ENCODE measurements at places on chromosomes 11 and 22.

- DNase-seq, result no peak
These were observed 250.7 kb upstream of the ARHGAP20 start for GRCh38 chr11:110962921-110963320.

DNA sequence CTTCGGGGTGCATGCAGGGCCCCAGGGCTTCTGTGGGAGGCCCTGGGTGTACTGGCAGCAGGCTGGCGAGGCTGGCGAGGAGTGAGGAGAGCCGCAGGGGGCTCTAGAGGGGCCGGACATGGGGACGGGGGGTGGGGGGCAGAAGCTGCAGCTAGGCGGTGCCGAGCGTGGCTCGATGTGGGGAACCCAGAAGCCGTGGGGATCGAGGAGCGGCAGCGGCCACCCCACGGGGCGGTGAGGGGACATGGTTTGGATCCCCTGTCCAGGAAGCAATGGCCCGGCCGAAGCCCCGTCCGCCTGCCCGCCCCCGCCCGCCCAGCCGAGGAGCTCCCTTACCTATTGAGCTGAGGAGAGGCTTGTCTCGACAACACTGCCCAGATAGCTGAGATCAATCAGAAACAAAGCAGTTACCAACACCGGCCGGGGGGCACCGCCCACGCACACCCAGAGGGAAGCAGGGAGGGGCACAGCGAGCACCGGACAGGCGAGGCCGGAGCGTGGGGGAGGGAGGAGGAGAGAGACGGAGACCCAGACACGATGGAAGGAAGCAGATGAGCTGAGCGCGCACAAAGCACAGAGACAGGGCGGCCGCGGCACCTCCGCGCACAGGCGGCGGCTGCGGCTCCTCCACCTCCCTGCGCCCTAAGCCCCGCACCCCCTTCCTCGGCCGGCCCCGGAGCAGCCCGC, 38.7 kb downstream of the IGSF9B start:
- no peak for DNase-seq

- no peak for DNase-seq
These were observed 52.6 kb downstream of the PITPNB start for GRCh38 chr22:27866135-27867084.

- no peak for DNase-seq
These were observed 467.9 kb upstream of the B3GAT1 start for GRCh38 chr11:134879931-134880330.

GRCh38 chr11:77069336-77069968, 2.7 kb downstream of the CAPN5 start:
- DNase-seq, result no peak

DNA sequence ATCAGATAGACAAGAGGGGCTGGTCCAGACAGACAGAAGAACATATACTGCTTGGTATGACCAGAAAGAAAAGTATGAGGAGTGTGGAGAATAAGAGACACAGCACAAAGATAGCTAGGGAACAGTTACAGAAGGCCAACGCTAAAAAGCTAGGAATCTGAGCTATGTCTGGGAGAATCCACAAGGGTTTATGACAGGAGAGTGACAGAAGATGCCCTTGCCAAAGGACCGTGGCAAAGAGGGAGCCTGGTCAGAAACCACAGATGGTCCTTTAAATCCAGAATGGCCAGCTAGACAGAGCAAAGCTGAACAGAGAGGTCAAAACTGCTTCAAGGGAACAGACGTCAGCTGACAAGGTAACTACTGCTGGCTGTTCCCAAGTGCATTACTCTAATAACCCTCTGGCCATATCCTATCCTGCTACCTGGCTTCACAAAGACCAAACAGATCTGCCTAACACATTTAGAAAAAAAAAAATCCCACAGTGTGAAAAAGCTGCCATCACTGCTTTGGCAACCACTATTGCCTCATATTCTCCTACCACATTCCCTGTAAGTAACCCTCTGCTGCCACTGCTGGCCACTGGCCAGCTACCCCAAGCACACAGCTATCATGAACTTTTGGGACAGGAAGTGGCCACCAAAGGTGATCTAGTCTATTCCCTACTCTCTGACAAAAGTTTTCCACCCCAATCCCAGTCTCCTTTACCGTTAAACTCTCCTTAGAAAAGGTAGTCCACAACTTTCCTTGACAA, 7.3 kb downstream of the SERGEF start:
- DNase-seq, result no peak

- no peak for DNase-seq
These were observed 24.6 kb downstream of the FAT3 start for GRCh38 chr11:92249156-92249753.

DNA sequence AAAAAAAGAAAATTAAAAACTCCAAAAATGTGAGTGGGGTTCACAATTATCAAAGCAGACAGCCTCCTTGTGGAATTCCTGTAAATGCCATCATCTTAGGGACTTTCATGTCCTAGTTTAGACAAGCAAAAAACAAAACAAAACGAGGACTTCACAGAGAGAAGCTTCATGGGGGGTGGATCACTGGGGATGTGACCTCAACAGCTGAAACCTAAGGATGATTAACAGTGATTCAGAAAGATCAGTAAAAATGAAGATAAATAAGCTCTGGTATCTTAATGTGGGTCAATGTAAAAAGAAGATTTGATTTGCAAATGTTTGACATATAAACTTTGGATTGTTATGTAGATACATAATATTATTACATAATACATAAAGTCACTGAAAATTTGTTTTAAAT, 8.1 kb upstream of the OR10W1 start:
- DNase-seq, result no peak

- no peak for DNase-seq
These were observed 5.4 kb downstream of the DEAF1 start for GRCh38 chr11:689625-690024.

DNA sequence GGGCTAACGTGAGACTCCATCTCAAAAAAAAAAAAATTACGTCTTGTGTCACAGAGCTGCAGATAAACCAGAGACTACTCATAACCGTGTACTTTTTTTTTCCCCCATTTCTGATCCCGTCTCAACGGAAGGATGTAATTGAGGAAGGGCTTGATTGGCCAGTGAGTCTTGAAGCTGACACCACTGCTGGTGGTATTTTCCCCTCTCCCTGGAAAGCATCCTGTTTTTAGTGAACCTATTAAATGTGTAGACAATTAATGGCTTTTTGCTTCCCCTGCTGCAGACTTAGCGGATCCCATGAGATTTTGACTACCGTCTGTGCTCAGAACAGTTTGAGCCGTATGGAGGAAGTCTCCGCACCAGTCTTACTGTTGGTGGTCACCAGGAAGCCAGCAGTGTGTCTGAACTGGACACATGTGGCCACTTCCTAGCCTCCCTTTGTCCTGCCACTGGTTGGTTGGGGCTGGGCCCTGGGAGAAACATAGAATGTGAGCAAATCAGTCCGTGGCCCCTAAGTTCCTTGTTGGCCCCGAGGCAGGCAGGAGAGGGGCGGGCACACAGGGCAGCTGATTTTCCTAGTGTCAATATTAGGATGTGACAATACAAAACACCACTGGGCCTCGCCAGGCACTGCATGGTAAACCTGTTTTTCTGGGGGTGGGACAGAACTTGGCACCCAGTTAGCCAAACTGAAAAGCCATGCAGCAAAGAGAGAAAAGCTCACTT, 3.1 kb downstream of the BIK start:
- no peak for DNase-seq

DNA sequence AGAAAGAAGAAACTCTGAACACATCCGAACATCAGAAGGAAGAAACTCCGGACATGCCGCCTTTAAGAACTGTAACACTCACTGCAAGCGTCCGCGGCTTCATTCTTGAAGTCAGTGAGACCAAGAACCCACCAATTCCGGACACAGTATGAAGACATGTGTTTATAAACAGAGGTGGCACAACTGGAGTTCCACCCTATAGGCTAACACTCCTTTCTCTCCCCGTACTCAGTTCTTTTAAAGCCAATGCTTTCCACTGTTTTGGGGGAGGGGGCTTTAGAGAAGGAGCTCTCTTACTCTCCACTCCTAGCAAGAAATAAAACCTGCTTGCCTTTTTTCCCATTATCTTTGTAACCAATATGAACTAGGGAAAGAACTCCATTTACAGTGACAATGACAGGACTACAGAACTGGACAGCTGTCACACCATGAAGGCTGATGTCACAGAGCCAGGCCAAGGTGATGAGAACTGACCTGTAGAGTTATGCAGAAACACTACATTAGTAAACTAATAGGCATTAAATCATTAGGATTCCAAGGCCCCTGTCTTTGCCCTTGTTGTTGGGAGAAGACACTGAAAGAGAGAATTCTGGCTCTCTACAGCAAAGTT, 733 bp downstream of the TRIM5 start:
- no peak for DNase-seq

GRCh38 chr11:69837791-69838190, 18.6 kb upstream of the FGF3 start:
- no peak for DNase-seq

GRCh38 chr11:25702417-25702816, 629.5 kb upstream of the ANO3 start:
- DNase-seq, result no peak

- no peak for DNase-seq
These were observed 60.2 kb upstream of the CDON start for GRCh38 chr11:126122863-126123262.

DNA sequence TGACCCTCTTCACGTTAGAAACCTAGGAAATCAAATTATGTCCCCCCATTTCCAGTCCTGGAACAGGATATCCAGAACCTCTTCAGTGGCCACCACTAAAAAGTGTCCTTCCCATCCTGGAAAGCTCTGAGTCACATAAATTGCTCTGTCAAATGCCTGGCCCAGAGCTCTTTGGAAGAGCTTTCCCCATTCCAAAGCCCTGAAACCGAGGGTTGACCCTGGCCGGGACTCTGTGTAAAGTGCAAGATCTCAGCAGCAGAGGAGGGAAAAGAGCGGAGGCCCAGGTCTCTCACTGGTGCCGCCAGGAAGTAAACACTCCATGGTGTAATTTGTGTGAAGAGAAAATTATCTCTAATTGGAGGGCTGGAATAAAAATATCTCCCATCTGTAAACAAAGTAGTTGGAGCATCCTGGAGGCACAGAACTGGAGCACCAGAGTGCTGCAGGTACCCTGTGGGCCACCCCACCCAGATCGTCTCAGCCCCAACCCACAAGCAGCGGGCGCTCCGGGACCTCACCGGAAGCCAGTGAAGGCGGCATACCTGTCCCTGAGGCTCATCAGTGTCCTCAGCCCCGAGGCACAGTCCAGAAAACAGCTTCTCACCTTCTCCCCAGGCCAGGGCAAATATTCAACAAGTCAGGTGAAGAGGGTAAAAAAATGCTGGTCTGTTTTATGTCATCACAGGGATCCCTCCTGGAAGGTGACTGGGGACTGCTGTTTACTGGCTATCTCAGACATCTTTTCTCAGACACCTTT, 4.7 kb upstream of the JAM3 start:
- DNase-seq, result no peak

- no peak for DNase-seq
These were observed 3.5 kb downstream of the DGCR6L start for GRCh38 chr22:20316217-20316843.

DNA sequence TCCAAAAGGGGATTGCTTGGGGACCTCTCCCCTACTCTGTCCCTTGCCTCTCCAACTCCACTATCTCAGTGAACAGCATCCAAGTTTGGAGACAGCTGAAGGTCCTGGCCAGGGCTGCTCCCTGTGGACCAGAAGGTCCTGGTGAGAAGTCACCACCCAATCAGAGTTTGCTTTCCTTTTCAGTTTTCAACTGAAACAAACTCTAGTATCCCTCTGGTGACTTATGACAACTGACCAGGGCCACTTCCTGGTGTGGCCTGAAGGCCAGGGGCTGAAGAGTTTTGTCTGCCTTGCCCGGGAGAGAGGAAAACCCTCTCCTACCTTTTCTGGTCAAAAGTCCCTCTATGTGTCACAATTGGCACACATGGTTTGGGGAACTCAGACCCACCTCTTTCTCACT, 5.1 kb downstream of the JAML start:
- DNase-seq, result no peak

GRCh38 chr11:1481483-1481825, 5.1 kb downstream of the MOB2 start:
- DNase-seq, result no peak

DNA sequence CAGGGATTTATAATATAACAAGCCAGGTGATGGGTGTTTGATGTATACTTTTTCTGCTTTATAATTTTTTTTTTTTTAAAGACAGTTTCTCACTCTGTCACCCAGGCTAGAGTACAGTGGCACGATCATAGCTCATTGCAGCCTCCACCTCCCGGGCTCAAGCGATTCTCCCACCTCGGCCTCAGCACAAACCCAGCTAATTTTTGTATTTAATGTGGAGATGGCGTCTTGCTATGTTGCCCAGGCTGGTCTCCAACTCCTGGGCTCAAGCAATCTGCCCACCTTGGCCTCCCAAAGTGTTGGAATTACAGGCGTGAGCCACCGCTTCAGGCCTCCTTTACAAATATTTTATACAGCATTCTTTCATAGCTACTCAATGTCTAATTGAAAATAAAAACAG, 48.6 kb downstream of the MORC2 start:
- no peak for DNase-seq

- DNase-seq, result no peak
These were observed 68.0 kb upstream of the OPCML start for GRCh38 chr11:133600306-133600705.

GRCh38 chr22:47605441-47605840, 843.0 kb downstream of the TBC1D22A start:
- no peak for DNase-seq

DNA sequence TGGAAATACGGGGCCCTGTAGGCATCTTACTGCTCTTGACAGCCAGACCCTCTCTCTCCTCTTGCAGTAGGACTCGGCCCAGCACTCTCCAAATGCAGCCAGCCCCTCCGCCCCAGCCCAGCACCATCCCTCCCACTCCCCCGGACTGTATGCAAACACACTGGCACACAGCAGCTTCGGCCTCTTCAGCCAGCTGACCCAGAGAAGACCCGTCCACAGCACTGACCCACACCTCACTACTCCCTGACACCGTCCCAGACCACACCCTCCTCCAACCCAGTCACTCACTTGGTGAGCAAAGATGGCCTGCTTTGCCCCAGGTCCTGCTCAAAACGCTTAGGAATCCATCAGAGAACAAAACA, 164.6 kb downstream of the IGLL1 start:
- no peak for DNase-seq

- no peak for DNase-seq
These were observed 174.2 kb upstream of the PDGFD start for GRCh38 chr11:104338186-104338585.

GRCh38 chr11:101741061-101741460, 157.3 kb upstream of the TRPC6 start:
- no peak for DNase-seq

GRCh38 chr22:36894266-36894665, 19.2 kb upstream of the CSF2RB start:
- DNase-seq, result no peak

- DNase-seq, result no peak
These were observed 10.2 kb upstream of the LDHA start for GRCh38 chr11:18384157-18384641.

- no peak for DNase-seq
These were observed 3.0 kb upstream of the MYBPC3 start for GRCh38 chr11:47355283-47356128.

GRCh38 chr11:36402568-36403170, 106.6 kb downstream of the PRR5L start:
- DNase-seq, result no peak

All from activated naive CD4-positive, alpha-beta T cell (primary cell).